ENCODE measurements at places on chromosomes 6 and 20.

DNA sequence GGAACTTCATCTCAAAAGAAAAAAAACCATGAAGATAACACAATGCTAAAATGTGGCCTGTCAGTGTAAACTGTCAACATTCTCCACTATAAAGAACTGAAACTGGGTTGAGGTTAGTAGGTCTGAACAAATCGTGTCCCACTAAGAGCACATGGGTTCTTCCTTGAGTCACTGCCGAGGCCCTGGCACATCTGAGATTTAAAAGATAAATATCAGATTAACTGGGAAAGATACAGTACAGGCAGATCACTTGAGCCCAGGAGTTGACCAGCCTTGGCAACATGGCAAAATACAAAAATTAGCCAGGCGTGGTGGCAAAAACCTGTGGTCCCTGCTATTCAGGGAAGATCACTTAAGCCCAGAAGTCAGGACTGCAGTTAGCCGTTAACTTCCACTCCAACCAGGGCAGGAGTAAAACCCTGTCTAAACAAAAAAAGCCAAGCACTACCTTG, 5.6 kb downstream of the EEF1A1 start:
- DNase-seq: no peak

- no peak for DNase-seq
Observed at GRCh38 chr6:52820198-52820597, 16.6 kb upstream of the GSTA1 start.

DNA sequence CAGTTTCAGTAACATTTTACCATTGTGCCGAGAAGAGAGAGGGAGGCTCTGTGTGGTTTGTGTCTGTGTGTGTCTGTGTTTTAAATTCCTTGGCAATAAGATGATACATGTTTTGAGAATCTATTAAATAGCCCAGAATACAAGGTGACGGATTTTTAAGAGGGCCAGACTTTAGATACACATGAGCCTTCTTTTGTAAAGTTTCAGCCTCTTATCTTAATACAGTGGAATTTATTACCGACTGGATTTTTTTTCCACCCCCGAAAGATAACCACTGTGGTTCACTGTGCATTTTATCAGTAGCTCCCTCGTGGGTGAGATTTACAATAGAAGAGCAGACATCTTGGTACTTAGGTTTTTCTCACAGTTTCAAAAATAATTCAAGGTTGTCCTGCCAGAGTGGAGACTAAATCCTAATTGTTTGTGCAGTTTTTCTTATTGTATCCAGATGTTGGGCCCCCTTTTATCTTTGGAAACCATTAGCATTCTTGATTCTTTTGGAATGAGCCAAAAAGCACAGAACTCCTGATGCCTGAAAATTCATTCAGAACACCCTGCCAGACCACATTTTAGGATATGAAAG, 49.9 kb downstream of the STK4 start:
- no peak for DNase-seq

GRCh38 chr6:113489952-113490746, 367.0 kb upstream of the MARCKS start:
- no peak for DNase-seq

- DNase-seq: no peak
Observed at GRCh38 chr20:50373674-50374286, 136.4 kb upstream of the PTPN1 start.

DNA sequence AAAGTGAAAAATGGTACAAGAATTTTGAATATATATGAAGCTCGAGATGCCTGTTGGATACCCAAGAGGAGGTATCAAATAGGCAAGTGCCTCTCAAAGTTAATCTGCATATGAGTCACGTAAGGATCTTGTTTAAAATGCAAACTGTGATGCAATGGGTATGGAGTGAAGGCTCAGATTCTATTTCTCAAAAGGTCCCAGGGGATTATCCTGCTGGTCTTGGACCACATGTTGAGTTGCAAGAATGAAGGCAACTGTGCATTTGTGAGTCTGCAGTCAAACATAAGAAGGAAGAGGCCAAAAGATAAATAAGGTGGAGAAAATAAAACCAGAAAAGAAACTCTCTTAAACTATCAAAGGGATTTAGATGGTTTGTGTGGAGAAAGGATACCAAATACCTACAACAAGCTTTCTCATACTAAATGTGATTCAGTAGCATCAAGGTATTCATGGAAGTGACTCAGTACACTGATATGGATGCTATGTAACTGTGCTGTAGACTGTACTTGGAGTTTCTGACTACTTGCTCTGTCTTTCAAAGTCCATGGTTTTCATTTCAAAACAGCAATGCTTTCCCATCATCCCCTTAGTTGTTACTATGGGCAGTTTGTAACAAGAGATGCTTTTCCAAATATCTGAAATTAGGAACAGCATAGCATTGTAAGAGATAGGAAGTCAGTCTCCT, 106.3 kb downstream of the GFRAL start:
- DNase-seq: no peak

GRCh38 chr6:109449795-109450673, 5.5 kb downstream of the MICAL1 start:
- DNase-seq: no peak

Measured in midbrain (tissue), 1 donor.